Neural progenitor cell (in vitro differentiated cells): ENCODE measurements at places on chromosomes 1 and 21. TPM values are rescaled to one million over a fixed set of nuclear protein-coding genes. Genes with fewer than 3 reads are reported as not detected.

DNA sequence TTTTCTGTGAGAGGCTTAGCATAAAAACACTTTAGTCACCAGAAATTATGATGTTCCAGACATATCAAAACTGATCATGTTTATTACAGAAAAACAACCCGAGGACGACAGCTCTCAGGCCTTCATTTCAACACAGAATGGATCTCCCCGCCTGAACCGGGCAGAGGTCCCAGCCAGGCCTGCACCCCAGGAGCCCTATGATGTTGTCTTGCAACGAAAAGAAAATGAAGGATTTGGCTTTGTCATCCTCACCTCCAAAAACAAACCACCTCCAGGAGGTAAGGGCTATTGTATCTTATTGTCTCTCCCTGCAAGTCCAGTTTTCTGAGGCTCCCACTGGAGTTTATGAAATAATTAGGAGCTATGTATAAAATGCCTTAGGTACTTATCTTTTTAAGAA lies 105.5 kb downstream of the PHTF1 start:
- no peaks in the 10 kb centered on the region for H3K27me3 ChIP-seq
- no peak overlapping the region for H3K4me3 ChIP-seq
- no peak overlapping the region for H3K27ac ChIP-seq
- no peaks in the 10 kb centered on the region for H3K4me1 ChIP-seq
- no peak for DNase-seq

GRCh38 chr1:53783056-53783455 lies 44.1 kb upstream of the GLIS1 start:
- no peak overlapping the region for H3K27ac ChIP-seq
- H3K4me1 ChIP-seq, result no peaks in the 10 kb centered on the region
- H3K4me3 ChIP-seq, result no peak overlapping the region
- H3K27me3 ChIP-seq, result no peaks in the 10 kb centered on the region
- no peak for DNase-seq

DNA sequence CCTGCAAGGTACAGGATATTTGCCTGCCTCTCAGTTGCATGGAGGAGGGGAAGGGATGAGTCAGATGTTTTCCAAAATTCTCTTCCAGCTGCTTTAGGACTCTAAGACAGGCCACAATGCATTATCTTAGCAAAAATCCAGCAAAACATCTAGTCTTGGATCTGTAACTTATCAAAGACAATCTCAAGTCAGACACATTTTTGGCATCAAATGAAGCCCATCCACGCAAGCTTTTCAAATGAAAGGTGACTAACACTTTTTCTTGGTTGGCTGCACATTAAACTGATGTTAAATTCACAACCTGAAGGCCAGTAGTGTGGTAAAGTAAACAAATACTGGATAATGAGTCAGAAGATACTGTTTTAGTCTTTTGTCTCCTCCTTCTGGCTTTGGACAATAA lies 21.3 kb downstream of the FAM78B start:
- no peaks in the 10 kb centered on the region for H3K36me3 ChIP-seq
- no peak overlapping the region for H3K4me3 ChIP-seq
- no peak for DNase-seq
- no peaks in the 10 kb centered on the region for H3K4me1 ChIP-seq

- no peak overlapping the region for H3K4me3 ChIP-seq
- no peak for DNase-seq
- no peak overlapping the region for H3K27ac ChIP-seq
- H3K4me1 ChIP-seq, result peaks cover 11% of the 10 kb centered on the region
- no peaks in the 10 kb centered on the region for H3K27me3 ChIP-seq
Observed at GRCh38 chr1:27285274-27285660, 36.7 kb upstream of the TMEM222 start.

TRIM63 gene
- total RNA-seq, result not detected in 2 replicates
